OCI-M1 (cell line): ENCODE measurements at places on chromosomes 2 and 18.

DNA sequence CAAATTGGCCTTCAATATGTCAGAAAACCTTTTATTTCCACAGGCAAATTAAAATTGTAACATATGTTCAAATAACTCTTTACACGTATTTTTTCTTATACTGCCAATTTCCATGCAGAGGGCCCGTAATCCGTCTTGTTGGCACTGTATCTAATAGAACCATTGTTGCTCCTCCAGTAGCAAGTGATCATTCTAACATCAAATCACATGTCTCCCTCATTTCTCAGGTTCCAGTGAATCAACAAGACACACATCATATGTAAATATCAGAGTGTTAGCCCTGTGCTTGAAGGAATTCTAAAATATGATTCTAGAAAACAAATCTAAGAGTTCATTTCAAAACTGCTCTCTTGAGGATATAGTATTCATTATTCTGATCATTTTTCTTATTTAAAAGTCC is 834.3 kb downstream of the LRRTM4 start:
- DNase-seq: no peak

- DNase-seq: peak; percentile 56
Observed at GRCh38 chr2:172106108-172106961, 3.6 kb upstream of the DLX2 start.

- no peak for DNase-seq
Observed at GRCh38 chr2:228355897-228356296, 174.4 kb upstream of the SPHKAP start.

DNA sequence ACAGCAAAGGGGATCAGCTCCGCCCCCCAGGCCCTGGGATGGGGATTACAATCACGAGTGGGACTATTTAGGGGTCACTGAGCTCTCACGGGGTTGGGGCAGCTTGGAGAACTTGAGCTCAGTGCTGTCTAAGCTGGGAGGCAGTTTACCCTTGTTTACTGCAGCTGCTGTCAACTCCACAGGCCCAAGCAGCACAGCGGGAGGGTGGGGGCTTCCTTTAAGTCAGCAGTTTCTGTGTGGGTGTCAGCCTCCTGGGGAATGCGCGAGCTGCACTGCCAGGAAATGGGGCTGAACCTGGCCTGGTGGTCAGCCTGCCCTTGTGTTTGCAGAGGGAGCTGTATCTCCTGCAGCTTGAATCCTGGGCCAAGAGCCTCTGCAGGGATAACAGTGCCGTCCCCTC is 29.8 kb downstream of the TOGARAM2 start:
- no peak for DNase-seq

DNA sequence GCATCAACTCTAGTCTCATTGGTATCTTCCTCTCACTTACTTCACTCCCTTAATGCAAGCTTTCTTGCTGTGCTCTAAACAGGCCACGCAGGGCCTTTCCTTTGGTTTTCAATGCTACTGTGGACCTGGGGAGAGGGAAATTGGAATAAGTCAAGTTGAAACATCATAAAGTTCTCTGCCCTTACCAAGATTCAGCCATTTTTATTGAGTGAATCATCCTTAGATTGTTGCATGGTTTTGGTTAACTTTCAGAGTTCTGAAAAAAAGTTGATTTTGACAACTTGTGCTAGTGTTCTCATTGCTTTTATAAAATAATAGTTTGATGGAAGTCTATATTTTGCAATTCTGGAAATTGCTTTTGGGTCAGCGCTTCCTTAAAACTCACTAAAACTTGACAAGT is 852.8 kb upstream of the ACVR2A start:
- no peak for DNase-seq

GRCh38 chr18:67510831-67511230 is 5.7 kb downstream of the DSEL start:
- no peak for DNase-seq

DNA sequence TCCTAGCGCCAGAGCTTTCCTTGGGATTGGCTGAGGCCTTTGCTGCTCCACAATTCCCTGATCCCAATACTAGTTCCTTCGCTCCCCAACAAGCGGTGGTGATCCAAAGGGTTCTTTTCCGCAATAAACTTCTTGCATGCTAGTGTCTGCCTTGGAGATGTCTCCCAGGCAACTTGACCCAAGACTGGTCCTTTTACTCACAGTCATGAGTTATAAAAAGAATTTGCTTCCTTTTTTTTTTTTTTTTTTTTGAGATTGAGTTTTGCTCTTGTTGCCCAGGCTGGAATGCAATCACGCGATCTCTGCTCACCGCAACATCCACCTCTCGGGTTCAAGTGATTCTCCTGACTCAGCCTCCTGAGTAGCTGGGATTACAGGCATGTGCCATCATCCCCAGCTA is 89.8 kb upstream of the SP3 start:
- DNase-seq: no peak
